Neural progenitor cell (in vitro differentiated cells): ENCODE measurements at places on chromosomes 7 and 10. TPM values are rescaled to one million over a fixed set of nuclear protein-coding genes. Genes with fewer than 3 reads are reported as not detected.

The TACC2 gene
- 10.7 and 20.6 TPM in 2 replicates for total RNA-seq

The PNLIPRP1 gene
- not detected in 2 replicates for total RNA-seq

The GNA12 gene
- total RNA-seq, result 32.2 and 34.7 TPM in 2 replicates

The MUC3A gene
- total RNA-seq, result 0.15 and 0.80 TPM in 2 replicates

The SUMF2 gene
- 76.1 and 109 TPM in 2 replicates for total RNA-seq

The HOXA10 gene
- total RNA-seq, result not detected in 2 replicates

The NYAP1 gene
- total RNA-seq, result 1.2 and 6.7 TPM in 2 replicates

The IL2RA gene
- total RNA-seq, result not detected in 2 replicates

The SLIT1 gene
- total RNA-seq, result 0.74 and 0.92 TPM in 2 replicates

The AZGP1 gene
- not detected in 2 replicates for total RNA-seq

The DCLRE1C gene
- total RNA-seq, result 4.5 and 5.3 TPM in 2 replicates

The DNAH11 gene
- total RNA-seq, result 0.13 and 0.99 TPM in 2 replicates

The CFAP46 gene
- total RNA-seq, result 1.6 and 4.6 TPM in 2 replicates

The ZNF117 gene
- 35.8 and 71.6 TPM in 2 replicates for total RNA-seq

The ADAM22 gene
- 10.7 and 13.7 TPM in 2 replicates for total RNA-seq

The VWC2 gene
- total RNA-seq, result 0.03 TPM in 1 of 2 replicates, not detected in the other

The THNSL1 gene
- 11.0 and 19.4 TPM in 2 replicates for total RNA-seq

The ELOVL3 gene
- total RNA-seq, result 0.40 TPM in 1 of 2 replicates, not detected in the other

The SLC26A5 gene
- not detected in 2 replicates for total RNA-seq

The ZNF488 gene
- not detected in 2 replicates for total RNA-seq

The WEE2 gene
- total RNA-seq, result 0.12 TPM in 1 of 2 replicates, not detected in the other

The EPHA1 gene
- 4.1 and 6.0 TPM in 2 replicates for total RNA-seq

The RET gene
- total RNA-seq, result 1.4 and 2.7 TPM in 2 replicates

The SNCG gene
- not detected in 2 replicates for total RNA-seq

The GJD4 gene
- not detected in 2 replicates for total RNA-seq

The CHAT gene
- total RNA-seq, result not detected in 2 replicates

The EPO gene
- 0.09 and 0.58 TPM in 2 replicates for total RNA-seq

The NCF1 gene
- total RNA-seq, result not detected in 2 replicates

The LIPF gene
- total RNA-seq, result not detected in 2 replicates

The TFPI2 gene
- total RNA-seq, result 1.5 and 5.8 TPM in 2 replicates

The YKT6 gene
- total RNA-seq, result 43.8 and 69.2 TPM in 2 replicates

The ASB10 gene
- not detected in 2 replicates for total RNA-seq

The ANKRD30A gene
- not detected in 2 replicates for total RNA-seq

The PTPRZ1 gene
- total RNA-seq, result 119 and 154 TPM in 2 replicates

The RTKN2 gene
- total RNA-seq, result 39.1 and 65.9 TPM in 2 replicates

The SMIM30 gene
- 68.1 and 112 TPM in 2 replicates for total RNA-seq

The VGF gene
- total RNA-seq, result 0.65 and 1.6 TPM in 2 replicates

The LRRD1 gene
- not detected in 2 replicates for total RNA-seq

The RPP38 gene
- total RNA-seq, result 17.0 and 24.1 TPM in 2 replicates

The JAKMIP3 gene
- 0.31 and 0.37 TPM in 2 replicates for total RNA-seq

The CACNA2D1 gene
- 1.5 and 1.8 TPM in 2 replicates for total RNA-seq

The ZFAND4 gene
- total RNA-seq, result 22.8 and 23.8 TPM in 2 replicates

The CPA2 gene
- 0.65 and 0.82 TPM in 2 replicates for total RNA-seq

The ZNF25 gene
- 3.3 and 4.8 TPM in 2 replicates for total RNA-seq

The PTTG1IP2 gene
- not detected in 2 replicates for total RNA-seq

The IFT22 gene
- total RNA-seq, result 25.5 and 30.1 TPM in 2 replicates

The TMEM213 gene
- total RNA-seq, result not detected in 2 replicates

The DGKI gene
- 3.4 and 5.5 TPM in 2 replicates for total RNA-seq

The PPP1R9A gene
- 40.7 and 45.4 TPM in 2 replicates for total RNA-seq

The ICA1 gene
- 5.8 and 13.1 TPM in 2 replicates for total RNA-seq

The PITX3 gene
- total RNA-seq, result 0.46 TPM in 1 of 2 replicates, not detected in the other

The PIP gene
- total RNA-seq, result not detected in 2 replicates

The SND1 gene
- 146 and 154 TPM in 2 replicates for total RNA-seq

The SEMA3E gene
- 2.0 and 5.5 TPM in 2 replicates for total RNA-seq
